ENCODE measurements at places on chromosomes 6 and 20.
A peak's percentile ranks its signal among the peaks of the same experiment; 100 is the strongest.

DNA sequence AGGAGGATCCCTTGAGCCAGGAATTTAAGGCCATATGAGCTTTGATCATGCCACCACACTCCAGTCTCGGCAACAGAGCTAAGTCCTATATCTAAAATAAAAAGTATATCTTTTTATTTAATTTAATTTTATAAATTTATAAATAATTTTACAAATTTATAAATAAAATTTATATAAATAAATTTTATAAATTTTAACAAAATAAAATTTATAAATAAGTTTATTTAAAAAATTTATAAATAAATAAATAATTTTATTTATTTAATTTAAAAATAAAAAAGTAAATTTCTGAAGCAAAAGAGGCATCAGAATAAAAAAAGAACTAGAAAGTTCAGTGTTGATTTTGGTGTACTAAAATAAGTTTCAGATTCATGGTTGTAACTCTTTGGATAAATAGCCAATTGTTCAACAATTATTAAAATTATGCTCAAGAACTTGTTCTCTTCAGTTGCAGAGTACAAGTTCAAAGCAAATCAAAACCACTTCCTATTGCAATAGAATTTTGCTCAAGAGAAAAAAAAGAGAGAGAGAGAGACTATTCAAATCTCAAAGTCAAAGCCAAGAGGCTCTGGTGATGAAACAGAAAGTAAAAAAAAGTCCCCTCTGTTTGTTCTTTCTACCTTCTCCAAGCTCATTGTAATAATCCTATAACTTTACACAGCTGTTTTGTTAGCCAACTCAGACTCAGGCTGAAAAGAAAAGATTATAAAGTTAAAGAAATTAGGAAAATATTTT lies 547.5 kb upstream of the ADGRB3 start:
- peak; percentile 19 for DNase-seq

GRCh38 chr20:53570446-53571276 lies 23.0 kb downstream of the ZNF217 start:
- no peak for DNase-seq

GRCh38 chr20:46354207-46354555 lies 45.9 kb upstream of the CDH22 start:
- DNase-seq: no peak

GRCh38 chr6:158086054-158086503 lies 82.0 kb downstream of the SERAC1 start:
- no peak for DNase-seq

Data from NCI-H774 (cell line).